Pulmonary artery endothelial cell (primary cell): ENCODE measurements at places on chromosomes 3 and 15. TPM values are rescaled to one million over a fixed set of nuclear protein-coding genes. Genes with fewer than 3 reads are reported as not detected.

Gene CPLX3
- total RNA-seq: not detected in 2 replicates

Gene GRAMD1C
- 19.0 and 20.2 TPM in 2 replicates for total RNA-seq

Gene EPHB1
- total RNA-seq: 0.33 and 0.78 TPM in 2 replicates

Gene LRRN1
- not detected in 2 replicates for total RNA-seq

Gene CCDC71
- 16.1 and 20.1 TPM in 2 replicates for total RNA-seq

Gene ZNF502
- 3.6 and 3.7 TPM in 2 replicates for total RNA-seq

Gene MGLL
- total RNA-seq: 82.6 and 92.3 TPM in 2 replicates

Gene SLC33A1
- 25.5 and 46.4 TPM in 2 replicates for total RNA-seq

Gene NMB
- total RNA-seq: 4.9 and 7.3 TPM in 2 replicates

Gene TGM4
- total RNA-seq: 0.14 and 0.26 TPM in 2 replicates

Gene RBP2
- not detected in 2 replicates for total RNA-seq

Gene BSN
- under 0.01 TPM in 2 replicates for total RNA-seq

Gene NOX5
- total RNA-seq: under 0.01 TPM in 1 of 2 replicates, not detected in the other
